ENCODE measurements at places on chromosomes 6 and 20.

DNA sequence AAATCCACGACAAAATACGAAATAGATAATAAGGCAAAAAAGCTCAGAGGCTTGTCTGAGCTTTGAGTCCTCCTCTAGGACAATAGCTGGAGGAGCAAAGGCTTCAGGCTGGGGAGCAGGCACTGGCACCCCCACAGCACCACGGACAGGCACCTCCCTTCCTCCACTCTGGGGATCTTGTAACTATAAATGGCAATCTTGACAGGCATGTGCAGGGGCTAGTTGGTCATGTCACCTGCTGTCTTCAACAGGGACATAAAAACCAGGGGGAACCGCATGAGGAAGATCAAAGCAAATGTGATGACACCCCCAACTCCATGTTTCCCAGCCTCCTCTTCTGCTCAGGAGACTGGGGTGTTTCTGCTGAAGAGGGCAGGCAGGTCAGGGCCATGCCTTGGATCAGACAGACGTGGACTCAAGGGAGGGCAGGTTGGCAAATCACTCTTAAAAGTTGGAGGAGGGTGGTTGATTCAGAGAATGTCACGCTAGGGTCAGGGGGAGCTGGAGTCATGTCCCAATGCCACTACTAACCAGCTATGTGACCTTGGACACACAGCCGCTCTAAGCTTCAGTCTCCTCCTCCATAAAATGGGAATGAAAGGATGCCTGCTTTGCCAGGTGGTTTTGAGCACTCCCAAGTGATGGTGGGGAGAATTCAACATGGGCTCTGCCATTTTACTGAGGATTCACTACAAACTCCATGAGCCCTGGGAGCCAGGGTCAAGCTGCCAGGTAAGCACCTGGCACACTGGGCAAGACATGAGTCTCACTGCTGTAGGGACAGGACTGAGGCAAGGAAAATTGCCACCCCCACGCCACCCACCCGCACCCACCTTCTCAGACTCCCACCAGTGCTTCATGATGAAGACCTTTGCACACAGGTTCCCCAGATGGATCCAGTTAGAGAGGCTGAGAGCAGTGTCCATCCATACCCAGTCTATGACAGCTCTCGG is 48.0 kb downstream of the NPEPL1 start:
- DNase-seq = no peak

DNA sequence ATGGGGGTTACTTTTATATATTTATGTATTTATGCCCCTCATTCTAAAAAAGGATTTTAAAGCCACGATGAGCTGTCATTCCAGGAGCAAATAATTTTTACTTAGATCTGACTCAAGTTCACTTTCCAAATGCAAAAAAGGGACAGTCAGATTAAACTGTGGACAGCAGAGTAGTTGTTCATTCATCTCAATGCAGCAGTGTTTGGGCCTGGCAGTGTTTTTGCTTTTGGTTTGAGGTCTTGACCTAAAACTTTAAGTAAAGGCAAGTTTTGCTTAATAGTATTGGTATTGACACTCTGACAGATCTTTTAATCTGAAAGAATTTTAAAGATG is 13.9 kb downstream of the JARID2 start:
- DNase-seq = no peak

DNA sequence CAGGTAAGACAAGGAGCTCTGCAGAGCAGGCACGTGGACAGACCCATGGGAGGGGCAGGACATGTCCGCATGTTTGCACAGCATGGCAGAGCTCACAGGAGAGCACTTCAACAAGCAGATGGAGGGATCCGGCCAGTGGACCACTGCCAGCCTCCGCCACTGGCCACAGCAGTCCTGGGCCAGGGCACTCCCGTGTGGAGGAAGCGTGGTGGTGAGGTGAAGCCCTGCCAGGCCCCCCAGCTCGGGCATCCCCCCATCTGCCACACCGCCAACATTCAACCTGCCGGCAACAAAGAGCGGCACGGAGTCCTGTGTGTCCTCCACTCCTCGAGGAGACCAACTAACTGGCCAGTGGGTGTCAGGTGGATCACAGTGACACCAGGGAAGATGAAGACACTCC is 104.3 kb upstream of the AGPAT4 start:
- DNase-seq = no peak

- no peak for DNase-seq
These were observed 29.1 kb downstream of the RREB1 start for GRCh38 chr6:7136859-7137334.

DNA sequence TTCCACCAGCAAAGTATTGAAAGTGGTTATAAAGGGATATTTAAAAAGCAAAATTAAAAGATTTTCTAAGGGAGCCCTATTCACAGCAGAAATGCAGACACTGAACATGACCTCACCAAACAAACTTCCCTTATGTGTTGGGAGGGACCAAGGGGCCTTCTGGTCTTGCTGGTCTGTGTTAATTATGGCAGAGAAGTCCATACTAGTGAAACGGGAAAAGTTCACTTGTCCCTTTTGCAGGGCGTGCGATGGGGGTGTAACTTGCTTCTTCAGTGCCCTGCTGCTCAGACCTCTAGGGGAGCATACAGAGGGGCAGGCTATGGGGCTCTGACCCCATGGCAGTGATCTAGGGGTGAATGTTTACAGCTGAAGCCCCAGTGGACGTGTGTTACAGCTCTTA is 53.0 kb upstream of the ZNF337 start:
- no peak for DNase-seq

- no peak for DNase-seq
These were observed 35.1 kb downstream of the TPD52L1 start for GRCh38 chr6:125188594-125189203.

GRCh38 chr6:100281471-100281901 is 183.2 kb downstream of the SIM1 start:
- DNase-seq = no peak

DNA sequence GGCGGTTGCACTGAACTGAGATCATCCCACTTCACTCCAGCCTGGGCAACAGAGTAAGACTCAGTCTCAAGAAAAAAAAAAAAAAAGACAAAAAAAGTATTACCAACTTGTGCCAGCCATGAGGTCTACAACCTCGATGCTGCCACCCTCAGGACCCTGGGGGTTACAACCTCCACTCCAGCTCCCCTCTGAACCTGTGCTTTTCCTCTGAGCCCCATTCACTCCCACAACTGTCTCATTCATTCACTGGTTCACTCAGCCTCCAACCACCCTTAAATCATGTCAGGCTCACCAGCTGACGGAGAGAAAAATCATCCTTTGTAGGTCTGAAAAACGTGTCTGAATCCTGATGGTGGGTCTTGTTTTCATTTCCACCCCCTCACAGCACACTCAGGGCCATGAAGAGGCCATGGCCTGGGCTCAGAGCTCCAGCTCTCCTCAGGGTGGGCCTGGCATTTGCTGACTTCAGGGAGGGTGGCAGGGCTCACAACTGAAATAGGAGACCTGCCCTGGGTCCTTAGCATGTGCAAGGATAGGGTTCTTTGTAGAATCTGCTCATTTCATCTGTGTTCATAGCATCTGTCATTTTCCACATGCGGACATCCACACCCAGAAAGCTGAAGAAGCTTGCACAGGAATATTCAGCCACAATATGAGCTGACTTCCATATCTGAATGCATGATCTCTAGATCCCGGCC is 1.9 kb upstream of the ULBP1 start:
- no peak for DNase-seq

DNA sequence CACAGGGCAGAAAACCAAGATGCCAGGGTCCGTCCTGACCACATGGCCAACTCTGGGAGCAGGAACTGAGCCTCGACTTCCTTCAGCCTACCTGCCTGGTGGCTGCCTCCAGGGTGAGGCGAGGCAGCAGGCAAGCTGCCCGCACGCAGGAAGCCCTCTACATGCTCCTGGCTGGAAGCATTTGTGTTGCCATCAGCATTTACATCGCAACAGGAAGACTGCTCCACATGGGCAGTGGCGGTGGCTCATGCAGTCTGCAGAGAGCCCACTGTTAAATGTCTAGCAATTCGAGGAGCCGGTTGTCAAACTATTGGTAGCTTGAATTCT is 233.8 kb downstream of the SYNDIG1 start:
- no peak for DNase-seq

DNA sequence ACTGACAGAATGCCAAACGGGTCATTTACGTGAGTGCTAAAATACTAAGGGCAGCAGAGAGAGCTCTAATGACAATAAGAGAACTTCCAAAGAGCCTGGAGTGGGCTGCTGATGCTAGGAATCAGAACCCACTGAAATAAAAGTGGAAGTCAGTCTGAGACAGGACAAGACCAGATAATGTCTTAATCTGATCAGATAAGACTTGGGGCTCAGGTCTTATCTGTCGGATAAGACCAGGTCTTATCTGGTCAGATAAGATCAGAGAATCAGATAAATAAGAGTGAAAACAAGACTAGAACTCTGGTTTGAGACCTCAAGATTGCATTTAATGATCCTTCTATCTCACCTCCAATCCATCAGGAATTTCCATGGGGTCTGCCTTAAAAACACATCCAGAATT is 18.6 kb downstream of the LRP11 start:
- no peak for DNase-seq

GRCh38 chr6:63269470-63269869 is 50.3 kb downstream of the LGSN start:
- no peak for DNase-seq

DNA sequence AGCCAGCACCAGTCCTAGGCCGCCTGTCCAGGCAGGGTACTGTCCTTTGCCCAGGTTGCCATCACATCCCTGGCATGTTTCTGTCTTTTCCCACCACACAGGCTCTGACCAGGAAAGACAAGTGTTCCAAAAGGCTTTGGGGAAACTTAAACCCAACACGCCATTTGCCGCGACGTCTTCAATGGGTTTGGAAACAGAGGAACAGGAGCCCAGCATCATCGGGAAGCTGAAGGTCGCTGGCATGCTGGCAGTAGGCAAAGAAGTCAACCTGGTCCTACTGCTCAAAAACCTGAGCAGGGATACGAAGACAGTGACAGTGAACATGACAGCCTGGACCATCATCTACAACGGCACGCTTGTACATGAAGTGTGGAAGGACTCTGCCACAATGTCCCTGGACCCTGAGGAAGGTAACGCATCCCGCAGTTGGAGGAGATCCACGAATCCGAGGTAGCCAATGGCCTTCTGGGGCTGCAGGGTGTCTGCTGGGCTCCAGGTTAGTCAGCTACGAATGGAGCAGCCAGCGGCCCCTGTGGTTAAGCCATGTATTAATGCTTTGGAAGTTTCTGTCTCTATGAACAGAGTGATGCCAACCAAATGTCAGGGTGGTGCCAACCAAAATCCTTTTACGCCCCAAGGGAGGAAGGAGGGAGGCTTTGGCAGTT is 36.2 kb downstream of the TGM3 start:
- DNase-seq = no peak

DNA sequence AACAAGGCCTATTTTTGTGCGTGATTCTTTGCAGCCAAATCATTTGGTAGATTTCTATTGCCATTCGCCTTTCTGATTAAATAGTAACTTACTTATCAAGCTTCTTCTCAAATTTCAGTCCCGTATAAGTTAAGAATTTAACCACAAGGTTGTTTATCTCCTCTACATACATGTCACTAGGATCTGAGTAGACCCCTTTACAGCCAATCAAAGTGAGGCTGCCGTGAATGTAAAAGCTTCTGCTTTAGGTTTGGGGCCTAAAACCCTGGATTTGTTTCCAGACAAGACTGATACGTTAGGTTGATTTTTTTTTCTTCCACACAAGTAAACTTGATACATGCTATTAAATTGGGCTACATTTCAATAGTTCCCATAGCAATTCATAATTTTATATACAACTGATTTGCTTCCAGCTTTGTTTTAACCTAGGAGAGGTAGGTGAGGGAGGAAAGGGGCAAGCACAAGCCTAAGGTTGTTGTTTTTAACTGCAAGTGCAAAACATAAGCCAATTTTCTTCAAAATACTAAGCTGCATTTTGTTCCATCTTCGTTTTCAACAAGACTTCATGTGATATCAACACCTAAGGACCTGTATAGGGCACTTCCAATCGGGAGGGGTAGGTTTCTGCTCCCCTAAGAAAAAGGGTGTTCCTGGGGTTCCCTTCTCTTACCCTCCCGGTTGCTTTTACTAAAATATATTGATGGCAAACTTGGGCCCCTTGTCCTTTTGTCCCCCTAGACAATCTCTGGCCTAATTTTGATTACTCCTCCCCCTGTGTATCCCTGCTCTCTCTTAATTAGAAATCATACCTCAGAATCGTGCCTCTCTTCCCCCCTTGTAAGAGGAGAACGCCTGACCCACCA is 1.7 kb downstream of the RANBP9 start:
- no peak for DNase-seq

- no peak for DNase-seq
These were observed at the start of gene GLP1R for GRCh38 chr6:39048481-39049399. Gene GLP1R, plus strand, starts transcription at chr6:39048781. Its CDS starts 60 bp downstream, at chr6:39048841.

DNA sequence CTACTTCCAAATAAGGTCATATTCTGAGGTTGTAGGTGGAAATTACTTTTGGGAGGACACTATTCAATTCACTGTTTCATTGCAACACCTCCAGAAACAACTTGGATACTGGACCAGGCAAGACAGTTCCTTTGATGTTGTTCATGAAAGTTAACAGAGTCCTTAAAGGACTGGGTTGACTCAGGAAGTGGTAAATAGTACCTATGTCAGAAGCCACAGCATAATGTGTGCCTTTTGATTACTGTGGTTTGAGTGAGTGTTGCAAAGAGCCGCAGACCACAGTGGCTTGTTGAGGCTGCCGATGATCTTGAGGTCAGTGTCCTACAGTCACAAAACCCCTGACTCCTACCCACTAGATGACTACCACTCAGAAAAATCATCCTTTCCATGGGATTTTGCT is 10.9 kb downstream of the IL20RA start:
- peak; percentile 13 for DNase-seq
